Activated naive CD8-positive, alpha-beta T cell treated with anti-CD3 and anti-CD28 coated beads, Interleukin-2, amount 10 ng/mL, durations not matched to agents 7 days and 5 days (primary cell): ENCODE measurements at places on chromosomes 1 and 21.
A peak's percentile ranks its signal among the peaks of the same experiment; 100 is the strongest.

DNA sequence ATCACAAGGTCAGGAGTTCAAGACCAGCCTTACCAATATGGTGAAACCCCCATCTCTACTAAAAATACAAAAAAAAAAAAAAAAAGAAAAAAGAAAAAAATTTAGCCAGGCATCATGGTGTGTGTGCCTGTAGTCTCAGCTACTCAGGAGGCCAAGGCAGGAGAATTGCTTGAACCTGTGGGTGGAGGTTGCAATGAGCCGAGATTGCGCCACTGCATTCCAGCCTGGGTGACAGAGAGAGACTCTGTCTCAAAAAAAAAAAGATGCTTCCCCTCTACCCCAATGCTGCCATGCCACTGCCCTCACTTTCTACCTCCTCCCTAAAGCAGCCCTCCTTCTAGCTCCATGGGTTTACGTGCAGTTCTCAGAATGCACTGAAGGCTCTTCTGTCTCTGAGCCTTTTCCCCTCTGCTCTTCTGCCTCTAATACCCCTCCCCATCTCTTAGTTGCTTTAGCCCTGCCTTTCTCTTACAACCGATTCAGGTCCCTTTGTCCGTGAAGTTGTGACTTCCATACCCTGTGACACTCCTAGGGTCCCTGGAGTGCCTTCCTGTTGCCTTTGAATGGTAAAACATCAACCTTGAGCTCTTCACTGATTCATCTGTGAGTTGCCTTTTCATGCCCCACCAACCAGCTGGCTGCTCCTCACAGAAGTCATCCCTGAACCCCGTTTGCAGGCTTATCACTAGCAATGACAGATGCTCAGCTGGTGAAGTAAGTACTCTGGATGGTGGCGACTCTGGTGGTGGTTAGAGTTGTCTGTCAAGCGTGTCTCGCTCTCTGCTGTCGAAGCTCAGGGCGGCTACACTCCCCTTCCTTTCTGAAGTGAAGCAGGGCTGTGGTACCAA is 234.9 kb downstream of the RHOU start:
- DNase-seq, result no peak

DNA sequence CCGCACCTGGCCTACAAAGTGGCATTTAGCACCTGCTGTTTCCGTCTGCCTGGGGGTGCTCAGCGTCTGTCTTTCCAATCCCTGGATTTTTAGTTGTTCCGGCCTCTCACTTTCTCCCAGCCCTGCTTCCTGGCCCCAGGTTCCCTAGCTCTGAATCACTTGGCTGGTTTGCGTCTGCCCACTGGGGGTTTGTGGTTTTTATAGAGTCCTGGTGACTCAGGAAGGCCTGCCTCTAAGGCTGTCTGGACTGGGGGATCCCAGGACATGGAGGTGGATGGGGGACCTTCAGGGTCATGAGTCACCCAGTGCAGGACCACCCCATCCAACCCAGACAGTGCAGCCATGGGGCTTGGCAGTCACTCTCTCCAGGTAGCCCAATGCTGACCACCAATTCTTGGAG is 53.5 kb downstream of the MRPL37 start:
- DNase-seq, result no peak

DNA sequence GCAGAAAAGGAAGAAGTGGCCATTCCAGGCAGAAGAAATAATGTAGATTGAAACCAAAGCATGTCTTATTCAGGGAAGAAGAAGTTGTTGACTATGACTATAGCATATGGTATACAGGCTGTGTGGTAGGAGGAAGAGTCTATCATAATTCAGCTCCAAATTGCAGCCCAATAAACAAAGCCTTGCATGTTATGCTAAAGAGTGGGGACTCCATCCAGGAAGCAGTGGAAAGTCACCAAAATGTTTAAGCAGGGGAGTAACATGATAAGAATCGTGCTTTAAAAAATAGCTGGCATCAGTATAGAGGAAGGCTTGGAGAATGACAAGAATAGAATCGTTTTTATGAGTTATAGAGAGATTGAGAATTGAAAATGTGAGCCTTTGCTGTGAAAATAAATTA is 213.3 kb upstream of the ADGRL2 start:
- no peak for DNase-seq

GRCh38 chr1:42955311-42956063 is 3.2 kb downstream of the SLC2A1 start:
- DNase-seq, result no peak

DNA sequence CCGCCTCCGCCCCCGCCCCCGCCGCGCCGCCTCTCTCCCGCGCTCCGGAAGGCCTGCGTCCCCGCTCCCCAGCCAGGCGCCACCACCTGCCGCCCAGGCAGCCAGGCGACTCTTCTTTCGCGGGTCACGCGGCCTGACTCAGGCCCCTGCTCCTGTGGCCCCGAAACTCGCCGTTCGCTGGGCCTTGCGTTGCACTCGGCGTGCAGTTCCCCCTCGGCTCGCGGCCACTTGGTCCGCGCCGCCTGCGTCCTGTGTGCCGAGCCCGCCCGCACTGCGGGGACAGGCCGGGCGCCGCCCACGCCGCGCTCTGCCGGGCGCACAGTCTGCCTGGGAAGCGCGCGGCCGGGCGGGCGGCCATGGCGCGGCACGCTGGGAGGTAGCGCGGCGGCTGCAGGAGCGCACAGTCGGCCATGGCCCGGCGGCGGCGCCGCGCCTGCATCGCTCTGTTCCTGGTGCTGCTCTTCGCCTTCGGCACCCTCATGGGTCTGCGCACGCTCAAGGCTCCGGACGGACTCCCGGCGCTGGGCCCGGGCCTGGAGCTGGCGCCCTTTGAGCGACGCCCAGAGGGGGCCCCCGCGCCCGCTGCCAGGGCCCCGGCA is at the start of gene MANEAL:
TSS of gene MANEAL (plus strand) at position 75 of the 599 bp plus-strand sequence. CDS start at position 411, 336 bp downstream.
- peak; percentile 57 for DNase-seq
